ENCODE measurements at places on chromosomes 12 and 14.

DNA sequence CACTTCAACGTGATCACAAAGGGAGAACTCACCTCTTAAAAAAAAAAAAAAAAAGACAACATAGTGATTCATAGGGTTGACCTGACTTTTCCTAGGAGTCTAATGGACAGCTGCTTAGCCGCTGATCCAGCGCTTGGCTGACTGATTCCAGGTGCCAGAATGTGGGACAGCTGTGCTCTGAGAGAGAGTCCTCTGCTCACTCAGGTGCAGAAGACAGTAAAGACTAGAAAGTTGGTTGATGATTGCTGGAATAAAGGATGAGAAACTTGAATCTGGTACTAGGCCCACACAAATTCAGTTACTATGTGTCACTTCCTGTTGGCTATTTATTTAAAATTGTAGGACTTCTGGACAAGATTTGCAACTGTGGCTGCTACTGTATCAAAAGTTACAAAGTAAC lies 229.4 kb downstream of the CHST11 start:
- no peak for DNase-seq

GRCh38 chr12:85089792-85090191 lies 53.6 kb downstream of the LRRIQ1 start:
- DNase-seq = no peak

DNA sequence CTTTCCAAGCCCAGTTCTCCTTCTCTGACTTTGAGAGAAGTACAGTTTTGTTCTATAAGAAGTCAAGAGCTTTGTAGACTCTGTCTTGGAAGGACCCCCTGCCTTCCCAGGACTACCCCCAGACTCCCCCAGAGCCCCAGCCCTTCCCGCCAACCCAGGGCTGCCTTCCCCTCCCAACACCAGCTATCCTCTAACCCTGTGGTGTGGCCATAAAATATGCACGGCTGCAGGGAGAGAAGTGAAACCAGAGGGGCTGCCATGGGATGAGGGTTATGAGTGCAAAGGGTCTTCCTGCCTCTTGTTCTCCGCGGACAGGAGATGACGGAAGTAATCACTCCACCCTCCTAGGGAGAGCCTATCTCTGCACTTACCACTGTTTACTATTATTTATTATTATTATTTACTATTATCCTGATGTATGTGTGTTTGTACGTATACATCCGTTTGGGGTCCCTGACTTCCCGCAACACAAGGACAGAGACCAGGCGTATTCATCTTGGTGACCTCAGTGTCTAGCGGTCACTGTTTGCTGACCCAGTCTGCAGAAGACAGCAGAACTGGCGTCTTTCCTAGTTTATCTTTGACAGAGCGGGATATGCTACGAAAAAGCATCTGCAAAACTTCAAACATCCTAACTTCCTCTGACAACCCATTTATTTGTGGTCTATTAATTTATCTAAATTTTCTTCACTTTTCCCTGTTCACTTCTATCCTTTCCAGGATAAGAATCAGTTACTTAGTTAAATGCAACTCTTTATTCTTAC lies 3.5 kb upstream of the SCNN1A start:
- DNase-seq = no peak

GRCh38 chr14:34633742-34634141 lies 3.8 kb upstream of the SNX6 start:
- no peak for DNase-seq

- no peak for DNase-seq
Measured at GRCh38 chr14:24701062-24701461, 67.1 kb upstream of the GZMB start.

GRCh38 chr12:54393207-54393609 lies 8.7 kb upstream of the ZNF385A start:
- no peak for DNase-seq

DNA sequence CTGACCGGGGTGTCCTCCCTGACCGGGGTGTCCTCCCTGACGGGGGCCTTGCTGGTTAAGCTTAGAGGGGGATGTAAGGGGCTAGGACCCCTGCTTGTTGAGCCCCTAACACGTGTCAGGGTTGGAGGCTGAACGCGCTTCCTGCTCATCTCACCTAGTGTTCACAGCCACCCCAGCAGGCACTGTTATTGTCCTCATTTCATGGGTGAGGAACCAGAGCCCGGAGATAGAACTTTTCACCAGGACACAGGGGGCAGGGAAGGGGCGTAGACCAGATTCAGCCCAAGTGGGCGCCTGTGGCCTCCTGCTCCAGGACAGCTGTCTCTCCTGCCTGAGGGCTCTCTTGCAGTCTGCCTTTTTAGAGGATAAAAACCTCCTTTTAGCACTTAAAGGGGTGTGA lies 236.3 kb downstream of the GLT1D1 start:
- DNase-seq = no peak

DNA sequence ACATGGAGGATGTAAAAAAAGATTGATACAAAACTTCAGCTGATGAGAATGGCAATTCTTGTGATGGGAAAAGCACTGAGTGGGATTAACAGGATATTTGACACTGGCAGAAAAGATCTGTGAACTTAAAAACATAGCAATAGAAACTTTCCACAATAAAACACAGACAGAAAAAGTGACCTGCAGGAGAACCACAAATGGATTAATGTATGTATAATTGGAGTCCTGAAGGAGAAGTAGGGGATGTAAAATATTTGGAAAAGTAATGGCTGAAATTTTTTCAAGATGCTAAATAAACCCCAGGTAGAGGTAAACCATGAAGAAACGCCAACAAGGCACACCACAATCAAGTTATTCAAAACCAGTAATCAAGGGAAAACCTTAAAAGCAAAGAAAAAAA lies 130.8 kb upstream of the C14orf180 start:
- no peak for DNase-seq

DNA sequence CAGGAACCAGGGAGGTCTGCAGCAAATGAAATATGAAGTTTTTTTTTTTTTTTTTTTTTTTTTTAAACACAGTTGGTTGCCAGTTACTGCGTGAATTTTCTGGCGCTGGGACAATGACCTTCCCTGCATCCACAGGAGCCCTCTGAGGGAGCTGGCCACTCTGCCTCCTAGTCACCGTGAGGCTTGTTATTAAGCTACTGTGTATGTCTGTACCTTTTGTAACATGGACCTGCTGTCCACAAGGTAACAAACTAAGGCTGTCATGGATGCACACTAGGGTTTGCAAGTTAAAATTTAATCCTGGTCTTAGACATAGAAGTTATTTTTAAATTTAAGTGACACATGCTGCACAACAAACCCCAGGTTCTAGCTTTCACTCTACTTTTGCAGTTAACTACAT lies 211.0 kb downstream of the SSPN start:
- no peak for DNase-seq

DNA sequence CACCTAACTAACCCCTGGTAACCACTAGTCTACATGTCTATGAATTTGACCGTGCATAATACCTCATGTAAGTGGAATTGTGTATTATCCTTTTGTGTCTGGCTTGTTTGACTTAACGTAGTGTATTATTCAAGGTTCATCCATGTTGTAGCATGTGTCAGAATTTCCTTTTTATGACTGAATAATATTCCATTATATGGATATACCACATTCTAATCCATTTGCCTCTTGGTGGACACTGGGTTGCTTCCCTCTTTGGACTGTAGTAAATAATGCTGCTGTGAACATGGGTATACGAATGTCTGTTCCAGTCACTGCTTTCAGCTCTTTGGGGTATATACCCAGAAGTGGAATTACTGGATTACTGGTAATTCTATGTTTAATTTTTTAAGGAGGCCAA lies 3.3 kb downstream of the SNRPF start:
- no peak for DNase-seq

DNA sequence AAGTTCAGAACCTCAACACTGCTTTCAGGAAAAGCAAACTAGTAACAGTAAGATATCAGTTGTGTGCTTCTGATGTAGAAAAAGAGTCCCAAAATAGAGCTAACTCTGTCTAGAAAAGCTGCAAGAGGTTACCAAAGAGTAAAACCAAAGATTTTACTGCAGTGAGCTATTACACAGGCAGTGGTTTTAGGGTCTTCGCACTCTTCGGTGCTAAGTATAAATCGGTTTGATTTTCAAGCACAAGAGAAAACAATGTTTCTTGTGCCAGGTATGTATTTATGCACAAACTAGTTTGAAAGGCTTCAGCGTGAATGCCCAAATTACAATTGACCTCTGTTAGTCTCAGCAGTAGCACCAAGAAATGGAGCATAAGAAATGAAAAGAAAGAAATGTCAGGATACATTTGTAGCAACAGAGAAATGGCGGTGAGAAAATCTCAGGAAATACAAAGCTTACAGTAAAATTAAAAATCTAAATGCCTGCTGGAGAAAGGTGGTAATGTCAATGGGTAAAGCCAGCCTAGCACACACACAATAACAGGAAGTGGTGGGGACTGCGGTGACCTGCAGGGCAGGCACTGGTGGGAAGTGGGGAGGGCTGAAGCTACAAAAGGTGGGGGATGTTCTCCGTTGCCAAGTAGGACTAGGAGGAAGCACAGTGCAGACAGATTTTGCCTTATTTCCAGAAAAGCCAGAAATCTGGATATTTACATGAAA lies 18.0 kb upstream of the DYRK2 start:
- DNase-seq = no peak

GRCh38 chr12:2456122-2456812 lies 338.5 kb upstream of the FKBP4 start:
- DNase-seq = no peak

GRCh38 chr12:31263661-31264060 lies 62.3 kb downstream of the SINHCAF start:
- no peak for DNase-seq

DNA sequence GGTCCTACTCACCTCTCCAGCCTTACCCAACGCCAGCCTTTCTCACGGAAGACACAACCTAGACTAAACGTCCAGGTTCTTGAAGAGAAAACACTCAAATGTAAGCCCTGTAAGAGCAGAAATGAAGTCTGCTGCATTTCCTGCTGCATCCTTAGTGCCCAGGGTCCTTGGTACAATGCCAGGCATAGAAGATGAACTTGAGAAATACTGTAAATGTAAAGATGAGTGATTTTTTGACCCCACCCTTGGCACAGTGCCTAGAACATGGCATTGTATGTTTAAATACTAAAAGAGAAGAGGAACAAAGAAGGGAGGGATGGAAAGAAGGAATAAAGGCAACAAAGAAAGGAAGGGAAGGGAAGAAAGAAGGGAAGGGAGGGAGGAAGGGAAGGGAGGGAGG lies 514.6 kb downstream of the MED13L start:
- DNase-seq = no peak

GRCh38 chr14:30088620-30089019 lies 161.0 kb upstream of the PRKD1 start:
- DNase-seq = no peak

- no peak for DNase-seq
Measured at GRCh38 chr12:119828300-119828699, 48.8 kb downstream of the CIT start.

GRCh38 chr14:39581474-39581873 lies 149.2 kb upstream of the FBXO33 start:
- no peak for DNase-seq

DNA sequence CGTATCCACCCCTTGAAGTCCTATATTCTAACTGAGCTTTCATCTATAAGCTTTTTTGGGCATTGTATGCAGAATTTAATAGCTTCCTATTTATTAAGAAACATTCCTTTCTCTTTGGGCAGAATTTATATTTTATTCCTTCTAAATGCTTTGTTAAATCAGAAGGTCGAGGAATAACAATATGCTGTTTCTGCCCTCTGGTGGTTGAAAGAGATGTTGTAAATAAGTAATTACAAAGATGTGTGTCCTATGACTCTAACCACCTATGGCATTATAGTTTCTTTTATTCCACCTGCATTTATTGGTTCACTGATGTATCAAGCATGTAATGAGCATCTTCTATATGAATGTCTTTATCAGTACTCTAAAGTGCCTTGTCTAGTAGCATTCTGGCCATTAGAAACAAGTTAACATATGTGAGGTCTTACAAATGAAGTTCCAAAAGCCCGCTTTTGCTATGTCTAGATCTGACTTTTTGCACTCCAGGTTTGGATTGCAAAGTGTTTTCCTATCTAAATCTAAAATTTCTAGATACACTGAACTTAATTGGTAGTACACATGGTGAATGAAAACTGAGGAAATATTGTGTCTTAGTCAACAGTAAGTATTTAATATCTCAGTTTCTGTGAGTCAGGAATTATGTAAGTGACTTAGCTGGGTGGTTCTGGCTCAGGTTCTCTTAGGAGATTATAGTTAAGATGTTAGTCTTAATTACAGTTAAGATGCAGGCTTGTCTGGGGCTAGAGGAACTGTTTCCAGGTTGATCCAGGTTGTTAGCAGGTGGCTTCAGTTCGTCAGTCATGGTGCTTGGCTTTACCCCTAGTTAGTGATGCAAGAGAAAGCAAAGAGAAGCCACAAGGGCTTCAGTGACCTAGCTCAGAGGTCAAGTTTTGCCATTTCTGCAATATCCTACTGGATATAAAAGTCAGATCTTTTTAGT lies 57.5 kb downstream of the PLEKHA5 start:
- DNase-seq = peak; percentile 33

DNA sequence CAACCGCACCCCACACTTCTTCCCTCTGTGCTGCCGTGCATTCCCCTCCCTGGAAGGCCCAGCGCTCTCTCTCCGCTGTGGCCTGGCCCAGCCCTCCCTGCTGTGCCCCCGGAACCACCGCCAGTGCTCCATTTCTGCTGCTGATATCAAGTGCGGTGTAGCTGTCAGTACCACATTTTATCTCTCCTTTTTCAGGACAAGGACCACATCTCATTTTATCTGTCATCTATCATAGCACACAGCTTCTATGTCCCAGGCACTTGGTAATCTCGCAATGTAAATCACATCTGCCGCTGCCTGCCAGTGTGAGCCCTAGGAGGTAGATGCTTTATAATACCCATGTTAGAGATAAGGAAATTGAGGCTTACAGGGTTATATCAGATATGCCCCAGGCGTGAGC lies 18.3 kb downstream of the IL31 start:
- DNase-seq = no peak

GRCh38 chr12:114001511-114002340 lies 35.6 kb upstream of the RBM19 start:
- DNase-seq = no peak

DNA sequence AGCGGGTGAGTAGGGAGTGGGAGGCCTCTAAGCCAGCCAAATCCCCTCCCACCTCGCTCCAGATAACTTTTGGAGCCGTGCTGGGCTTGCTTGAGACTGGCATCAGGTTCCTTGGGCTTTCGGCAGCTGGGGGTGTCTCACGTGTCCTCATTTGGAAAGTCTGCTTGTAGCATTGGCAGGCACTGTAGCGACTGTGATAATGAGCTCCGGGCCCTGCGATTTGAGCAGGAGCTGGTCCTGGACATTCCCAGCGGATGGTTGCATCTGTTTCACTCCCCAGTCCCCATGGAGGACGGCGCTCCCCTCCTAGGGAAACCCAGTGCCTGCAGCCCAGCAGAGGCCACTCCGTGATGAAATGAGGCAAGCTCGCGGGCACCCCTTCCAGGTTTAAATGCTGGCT lies 49.4 kb downstream of the DGLUCY start:
- DNase-seq = no peak

DNA sequence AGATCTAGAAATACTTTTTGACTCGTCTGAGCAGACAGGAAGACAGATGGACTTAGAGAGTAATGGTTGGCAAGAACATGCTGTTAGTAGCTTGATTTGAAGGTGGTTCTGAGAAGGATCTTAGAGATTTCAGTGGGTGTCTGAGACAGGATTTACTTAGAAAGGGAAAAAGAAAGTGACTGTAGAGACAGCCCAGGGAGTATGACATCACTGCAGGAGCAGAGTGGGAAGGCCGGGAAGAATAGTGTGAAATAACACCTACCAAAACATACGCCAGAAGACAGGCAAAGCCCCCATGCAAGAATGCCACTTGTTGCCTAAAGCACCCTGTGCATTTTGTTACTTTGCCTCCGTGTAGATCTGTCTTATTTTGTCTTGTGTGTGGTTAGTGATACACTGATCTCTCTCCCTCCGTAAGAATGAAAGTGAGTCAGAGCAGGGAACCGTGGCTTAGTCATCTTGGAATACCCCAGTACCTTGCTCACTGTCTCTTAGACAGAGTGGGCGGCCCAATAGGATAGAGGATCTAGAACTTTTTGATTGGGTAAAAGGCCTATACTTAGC lies 161.3 kb upstream of the IFNG-AS1 start:
- peak; percentile 9 for DNase-seq

Data from glomerular endothelial cell (primary cell).